Uterus (tissue), 4 donors: ENCODE measurements at places on chromosomes 13 and 19. TPM values are rescaled to one million over a fixed set of nuclear protein-coding genes. Genes with fewer than 3 reads are reported as not detected.

- H3K27ac ChIP-seq: peak overlapping the region; percentile 89
- H3K4me3 ChIP-seq: peak overlapping the region; percentile 98
- H3K4me1 ChIP-seq: no peaks in the 10 kb centered on the region
- DNase-seq: no peak
These were observed 674 bp upstream of the FBXL12 start for GRCh38 chr19:9819596-9819909.

GRCh38 chr13:99564386-99564785 lies 63.1 kb downstream of the TM9SF2 start:
- H3K27me3 ChIP-seq: no peaks in the 10 kb centered on the region
- no peak overlapping the region for H3K27ac ChIP-seq
- no peak for DNase-seq
- no peaks in the 10 kb centered on the region for H3K4me1 ChIP-seq
- no peak overlapping the region for H3K4me3 ChIP-seq

DNA sequence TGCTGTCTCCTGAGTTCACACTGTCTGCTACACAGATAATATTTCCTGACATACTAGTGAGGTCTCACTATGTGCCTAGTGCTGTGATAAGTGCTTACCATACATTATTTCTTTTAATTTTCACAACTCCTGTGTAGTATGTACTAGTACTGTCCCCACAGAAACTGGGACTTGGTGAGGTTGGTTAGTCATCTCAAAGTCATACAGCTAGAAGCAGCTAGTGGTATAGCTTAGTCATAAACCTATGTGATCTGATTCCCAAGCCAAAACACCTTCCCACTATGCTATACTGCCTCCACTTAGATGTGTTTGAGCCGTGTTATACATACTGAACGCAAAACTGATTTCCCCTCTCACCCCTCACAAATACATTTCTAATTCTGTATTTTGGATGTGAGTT lies 10.5 kb downstream of the MTMR6 start:
- H3K4me3 ChIP-seq: no peak overlapping the region
- DNase-seq: no peak
- no peaks in the 10 kb centered on the region for H3K4me1 ChIP-seq
- no peak overlapping the region for H3K27ac ChIP-seq
- H3K27me3 ChIP-seq: no peaks in the 10 kb centered on the region
- no peaks in the 10 kb centered on the region for H3K36me3 ChIP-seq

- H3K4me1 ChIP-seq: no peaks in the 10 kb centered on the region
- DNase-seq: no peak
- H3K4me3 ChIP-seq: peak overlapping the region; percentile 80
- H3K36me3 ChIP-seq: no peaks in the 10 kb centered on the region
These were observed 460 bp downstream of the KMT5C start for GRCh38 chr19:55339889-55340783.

- H3K4me3 ChIP-seq: no peak overlapping the region
- no peaks in the 10 kb centered on the region for H3K4me1 ChIP-seq
- DNase-seq: no peak
These were observed 25.2 kb upstream of the CEACAM1 start for GRCh38 chr19:42553292-42554045.

DNA sequence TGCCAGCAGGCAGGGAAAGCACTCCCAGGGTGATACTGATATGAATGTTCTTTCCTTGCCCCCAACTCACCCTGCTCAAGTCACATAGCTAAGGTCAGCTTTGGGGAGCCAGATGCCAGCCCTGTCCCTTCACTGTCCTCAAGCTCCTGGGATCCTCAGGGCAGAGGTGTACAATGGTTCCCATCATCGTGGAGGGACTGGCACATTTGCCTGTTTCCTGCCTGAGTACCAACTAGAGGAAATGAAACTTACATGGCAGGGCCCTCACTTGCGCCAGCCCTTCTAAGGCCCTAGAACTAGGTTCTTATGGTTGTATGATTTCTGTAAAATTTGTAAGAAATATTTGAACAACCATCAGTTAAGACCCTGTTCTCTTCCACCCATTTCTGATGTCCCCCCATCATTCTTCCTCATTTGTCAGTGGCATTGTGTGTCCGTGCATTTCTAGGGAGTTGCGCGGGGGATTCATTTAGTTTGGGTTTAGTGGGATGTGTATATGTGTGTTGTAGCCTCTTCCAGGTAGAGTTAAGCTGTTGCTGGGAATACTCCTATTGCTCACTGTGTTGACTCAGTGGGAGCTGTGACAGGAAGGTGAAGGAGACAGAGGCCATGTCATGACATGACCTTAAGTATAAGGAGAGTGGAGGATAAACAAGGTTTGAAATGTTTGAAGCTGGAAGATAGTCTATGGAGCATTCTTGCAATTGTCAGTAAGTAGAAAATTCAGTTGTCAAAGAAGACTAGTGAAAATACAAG lies 41.3 kb upstream of the RCBTB2 start:
- H3K36me3 ChIP-seq: no peaks in the 10 kb centered on the region
- DNase-seq: no peak

DNA sequence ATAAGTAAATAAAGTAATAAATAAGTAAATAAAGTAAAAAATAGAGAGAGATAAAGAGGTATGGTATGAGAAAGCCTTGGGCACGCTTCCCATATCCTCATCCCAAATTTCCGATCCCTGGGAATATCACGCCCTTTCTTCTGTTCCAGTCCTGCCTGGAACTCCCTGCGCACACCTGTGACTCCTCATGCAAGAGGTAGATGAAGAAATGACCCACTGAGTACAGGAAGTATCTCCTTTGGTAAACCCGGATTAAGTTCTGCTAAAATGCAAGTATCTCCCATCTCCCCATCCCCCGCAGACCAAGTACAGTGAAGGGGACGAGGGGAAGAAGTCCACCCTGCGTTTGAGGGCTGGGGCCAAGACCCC lies 399 bp upstream of the ZNF136 start:
- peak overlapping the region; percentile 93 for H3K27ac ChIP-seq
- H3K4me3 ChIP-seq: peak overlapping the region; percentile 90
- no peaks in the 10 kb centered on the region for H3K27me3 ChIP-seq
- DNase-seq: no peak
- peaks cover 3% of the 10 kb centered on the region for H3K4me1 ChIP-seq

DNA sequence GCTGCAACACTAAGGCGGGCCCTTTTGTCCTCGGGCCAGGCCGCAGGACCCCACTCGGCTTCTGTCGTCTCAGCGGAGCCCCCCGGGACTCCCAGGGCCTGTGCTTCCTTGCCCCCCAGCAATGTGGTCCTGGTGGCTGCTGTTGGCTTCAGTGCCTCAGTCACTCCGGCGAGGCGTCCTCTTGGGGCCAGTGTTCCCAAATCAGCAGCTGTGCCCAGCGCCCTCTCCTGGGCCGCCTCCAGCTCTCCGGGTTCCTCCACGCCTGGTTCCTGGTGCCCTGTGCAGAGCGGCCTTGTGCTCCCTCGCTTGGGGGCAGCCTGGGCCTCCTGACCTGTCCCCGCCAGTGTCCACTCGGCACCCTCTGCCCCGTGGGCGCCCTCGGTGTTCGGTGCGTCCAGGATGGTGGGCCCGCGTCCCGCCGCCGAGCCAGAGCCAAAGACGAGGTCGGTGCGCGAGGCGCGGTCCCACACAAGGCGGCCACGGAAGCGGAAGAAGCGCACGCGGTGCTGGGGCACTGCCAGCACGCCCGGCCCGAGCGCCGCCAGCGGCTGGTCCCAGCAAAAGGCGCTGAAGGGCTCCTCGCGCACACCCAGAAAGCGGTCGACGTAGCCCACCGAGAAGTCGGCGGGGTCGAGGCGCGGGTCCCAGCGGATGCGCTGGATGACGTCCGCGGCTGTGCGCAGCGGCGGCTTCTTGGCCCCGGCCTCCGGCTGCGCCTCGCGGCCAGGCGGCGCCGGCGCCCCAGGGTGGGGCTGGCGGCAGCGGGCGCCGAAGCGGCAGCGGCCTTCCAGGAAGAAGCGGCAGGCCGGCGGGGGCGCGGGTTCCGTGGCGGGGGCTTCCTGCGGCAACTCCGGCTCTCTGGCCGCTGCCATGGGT lies 685 bp downstream of the LENG9 start:
- no peaks in the 10 kb centered on the region for H3K27me3 ChIP-seq
- H3K36me3 ChIP-seq: no peaks in the 10 kb centered on the region

- DNase-seq: no peak
- H3K27me3 ChIP-seq: no peaks in the 10 kb centered on the region
- no peaks in the 10 kb centered on the region for H3K36me3 ChIP-seq
These were observed 18.4 kb downstream of the LRCH1 start for GRCh38 chr13:46571189-46571908.

- H3K36me3 ChIP-seq: no peaks in the 10 kb centered on the region
- DNase-seq: no peak
- no peaks in the 10 kb centered on the region for H3K27me3 ChIP-seq
- H3K4me1 ChIP-seq: no peaks in the 10 kb centered on the region
- no peak overlapping the region for H3K4me3 ChIP-seq
These were observed 2882.5 kb downstream of the PCDH9 start for GRCh38 chr13:64347664-64348063.

DNA sequence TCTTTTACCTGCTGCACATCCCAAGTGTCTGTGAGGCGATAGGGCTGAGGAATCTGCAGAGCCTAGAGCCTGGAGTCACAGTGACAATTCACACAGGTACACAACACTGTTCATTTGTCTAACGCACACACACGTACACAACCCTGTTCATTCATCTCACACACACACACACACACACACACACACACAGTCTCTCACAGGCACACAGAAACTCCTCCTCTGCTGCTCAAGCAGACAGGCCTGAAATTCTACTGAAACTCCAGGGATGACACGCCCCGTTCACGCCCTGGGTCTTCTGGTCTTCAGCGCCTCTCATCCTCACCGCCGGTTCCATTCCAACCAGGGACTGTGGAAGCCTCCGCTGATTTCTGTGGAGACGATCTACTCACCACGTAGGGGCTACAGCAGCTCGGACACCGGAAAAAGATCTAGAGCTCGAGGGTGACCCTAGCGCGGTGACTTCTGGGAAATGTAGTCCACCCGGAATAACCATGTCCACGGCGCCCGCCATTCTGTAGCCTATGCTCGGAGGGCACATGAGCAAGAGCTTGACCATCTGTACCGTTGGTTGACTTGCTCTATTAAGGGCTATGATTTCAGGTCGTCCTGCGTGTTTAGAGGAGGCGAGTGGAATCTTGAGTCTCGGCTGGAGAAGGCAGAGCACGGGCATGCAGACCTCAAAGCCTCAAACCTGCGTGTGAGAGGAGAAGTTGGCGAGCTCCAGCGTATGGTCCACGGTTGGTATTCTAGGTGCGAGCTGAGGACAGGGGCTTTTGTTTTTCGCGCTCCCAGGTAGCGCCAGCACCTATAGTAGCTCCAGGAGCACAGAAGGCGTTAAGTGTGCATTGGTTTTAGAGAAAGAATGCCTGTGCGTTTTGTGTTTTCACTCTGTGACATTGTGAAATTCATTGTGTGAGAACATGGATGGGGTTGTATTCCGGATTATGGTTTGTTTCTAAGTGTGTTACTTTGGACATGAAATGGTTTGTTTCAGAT lies 33.4 kb downstream of the ZNF45 start:
- no peaks in the 10 kb centered on the region for H3K27me3 ChIP-seq
- no peaks in the 10 kb centered on the region for H3K4me1 ChIP-seq
- peak; percentile 69 for DNase-seq
- no peak overlapping the region for H3K27ac ChIP-seq
- H3K36me3 ChIP-seq: no peaks in the 10 kb centered on the region
- peak overlapping the region; percentile 47 for H3K4me3 ChIP-seq

- no peak overlapping the region for H3K4me3 ChIP-seq
- DNase-seq: no peak
- H3K27ac ChIP-seq: no peak overlapping the region
These were observed 23.0 kb upstream of the PSG2 start for GRCh38 chr19:43105496-43105895.

Gene ATP7B
- 16.2 TPM for total RNA-seq

Gene ZNF470
- total RNA-seq: 11.0 TPM

Gene PRODH2
- total RNA-seq: not detected

Gene MEDAG
- 16.5 TPM for total RNA-seq

Gene SGCG
- not detected for total RNA-seq

Gene CLEC17A
- total RNA-seq: 0.55 TPM

Gene STOML3
- 0.29 TPM for total RNA-seq
